Activated CD4-positive, alpha-beta T cell treated with anti-CD3 and anti-CD28 coated beads for 48 hours (primary cell): ENCODE measurements at places on chromosomes 3 and 15.

DNA sequence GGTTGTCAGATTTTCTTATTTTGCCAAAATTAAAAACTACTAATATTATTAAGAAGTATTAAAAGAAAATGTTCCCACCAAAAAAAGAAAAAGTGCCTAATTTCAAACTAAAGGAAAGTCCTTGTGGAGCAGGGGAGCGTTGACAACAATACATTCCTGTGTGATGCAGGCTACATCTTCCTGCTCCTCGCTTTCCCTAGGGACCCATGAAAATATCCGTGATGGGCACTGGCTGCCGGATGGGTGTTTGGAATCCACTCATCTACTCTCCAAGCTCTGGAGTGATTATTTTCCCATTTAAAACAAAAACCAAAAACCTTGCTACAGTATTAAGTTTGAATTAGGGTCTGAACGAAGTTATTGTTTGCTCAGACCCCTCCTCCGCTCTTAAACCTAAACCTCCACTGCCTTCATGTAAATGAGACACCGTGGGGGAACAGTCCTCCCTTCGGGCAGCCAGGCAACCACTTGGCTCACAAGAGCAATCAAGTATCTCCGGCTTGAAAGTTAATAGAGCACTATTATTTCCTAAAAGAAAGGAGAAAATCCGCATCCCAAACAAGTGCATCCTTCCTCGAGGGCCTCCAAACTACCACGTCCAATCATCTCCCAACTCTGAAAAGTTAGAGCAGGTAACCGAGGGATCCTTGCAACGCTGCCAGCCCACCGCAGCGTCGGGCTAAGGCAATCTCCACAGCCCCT lies 1.5 kb downstream of the ITGB5 start:
- DNase-seq, result no peak

DNA sequence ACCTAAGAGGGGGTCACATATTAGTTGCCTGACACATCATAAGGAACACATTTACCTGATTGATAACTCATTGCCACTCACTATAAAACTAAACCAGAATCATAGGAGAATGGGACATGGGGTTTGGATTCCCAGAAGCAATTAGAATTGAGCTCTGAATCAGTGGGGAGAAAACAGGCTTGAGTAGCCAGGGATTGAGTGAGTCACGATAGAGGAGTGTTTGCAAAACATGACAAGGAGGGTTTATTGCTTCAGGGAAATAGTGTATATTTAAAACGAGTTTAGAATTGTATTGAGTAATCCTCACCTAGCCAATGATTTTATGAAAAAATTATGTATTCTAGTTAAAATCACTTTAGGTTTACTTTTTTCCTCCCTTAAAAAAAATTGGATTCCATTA lies 101.1 kb upstream of the THRB start:
- no peak for DNase-seq

GRCh38 chr15:87959662-87960061 lies 296.9 kb downstream of the NTRK3 start:
- no peak for DNase-seq

DNA sequence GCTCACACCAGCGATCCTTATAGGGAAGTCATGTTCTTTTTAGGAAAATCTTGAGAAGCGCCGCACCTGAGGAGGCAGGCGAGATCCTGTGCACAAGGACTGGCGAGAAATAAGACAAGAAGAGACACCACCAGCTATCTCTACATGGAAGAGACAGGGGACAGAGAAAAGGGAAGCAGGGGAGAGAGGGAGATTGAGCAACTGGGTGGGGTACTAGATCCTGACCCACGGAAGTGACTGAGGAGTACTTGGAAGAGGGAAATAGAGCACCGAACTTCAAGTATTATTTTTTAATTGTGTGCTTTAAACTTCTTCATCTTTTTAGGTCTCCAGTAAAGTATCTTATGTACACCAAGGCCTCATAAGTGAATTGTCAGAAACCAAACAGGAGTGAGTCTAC lies 742.0 kb upstream of the LMCD1 start:
- DNase-seq, result no peak

DNA sequence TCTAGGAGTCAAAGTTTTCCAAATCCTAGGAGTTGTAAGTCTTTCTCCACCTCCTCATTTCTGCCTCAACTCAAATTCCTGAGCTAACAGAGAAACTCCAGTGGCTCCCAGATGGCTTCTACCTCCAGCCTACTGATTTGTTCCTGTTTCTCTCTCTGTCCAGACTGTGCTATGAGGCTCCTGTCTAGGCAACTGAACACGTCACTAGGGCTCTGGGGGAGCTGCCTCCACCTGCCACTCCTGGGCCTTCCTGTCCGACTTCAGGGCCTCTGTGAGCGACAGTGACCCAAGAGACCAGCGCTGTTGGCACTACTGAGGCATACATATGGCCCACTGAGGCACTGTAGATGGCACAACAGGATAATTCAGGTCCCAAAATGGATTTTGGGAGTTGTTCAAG lies 71.4 kb downstream of the EXOG start:
- DNase-seq, result no peak

DNA sequence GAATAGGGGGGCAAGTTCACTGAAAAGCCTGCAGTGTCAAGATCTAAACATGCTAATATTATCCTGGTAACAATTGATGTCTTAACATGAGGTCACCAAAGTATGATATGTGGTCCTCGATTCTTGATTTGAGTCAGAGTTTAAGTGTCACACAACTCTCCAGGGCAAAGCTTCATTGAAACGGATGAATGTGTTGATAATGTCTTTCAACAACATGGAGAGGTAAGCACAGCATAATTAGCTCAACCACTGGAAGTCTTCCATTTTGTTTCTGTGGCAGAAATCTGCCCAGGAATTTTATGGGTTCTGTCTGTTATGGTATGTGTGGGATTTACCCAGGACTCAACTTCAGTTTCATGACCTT lies 591.5 kb downstream of the ZNF385D start:
- DNase-seq, result no peak

GRCh38 chr3:196654006-196654734 lies 14.7 kb downstream of the NRROS start:
- DNase-seq, result no peak

GRCh38 chr3:72480366-72480765 lies 367.9 kb downstream of the SHQ1 start:
- DNase-seq, result no peak

GRCh38 chr3:191141728-191142127 lies 57.3 kb upstream of the OSTN start:
- no peak for DNase-seq

- DNase-seq, result no peak
Measured at GRCh38 chr3:27565201-27565852, 81.1 kb upstream of the SLC4A7 start.

DNA sequence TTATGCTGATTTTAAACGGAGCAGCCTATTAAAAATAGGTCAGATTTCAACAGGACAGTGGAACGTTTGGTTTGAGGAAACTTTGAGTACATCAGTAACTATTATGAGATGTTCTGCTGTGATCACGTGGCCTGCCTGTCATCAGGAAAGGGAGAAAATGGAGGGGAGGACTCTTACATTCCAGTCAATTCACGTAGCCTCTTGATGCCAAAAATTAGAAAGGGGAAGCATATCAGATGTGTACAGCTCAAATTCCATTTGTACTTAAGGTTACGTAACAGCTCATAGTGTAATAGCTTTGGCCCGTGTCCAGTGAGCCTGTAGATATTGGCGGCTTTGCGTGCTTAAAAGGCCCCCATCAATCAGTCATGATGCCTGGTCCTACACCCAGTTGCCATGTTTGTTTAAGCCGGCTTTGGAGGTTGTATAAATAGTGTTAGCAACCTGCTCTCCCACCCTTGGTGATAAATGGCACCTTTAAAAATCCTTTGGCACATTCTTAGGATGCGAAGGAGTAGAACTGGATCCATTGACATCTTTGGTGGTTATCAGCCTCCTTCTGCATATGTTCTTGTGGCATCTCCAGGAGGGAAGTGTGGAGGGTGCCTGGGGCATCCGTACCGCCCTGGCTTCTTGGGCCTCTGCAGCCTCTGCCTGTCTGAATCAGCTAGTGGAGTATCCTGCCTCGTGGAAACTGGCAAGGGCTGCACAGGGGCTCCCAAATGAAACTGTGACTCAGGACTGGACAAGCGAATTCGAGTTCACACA lies 163.9 kb downstream of the THSD4 start:
- no peak for DNase-seq

GRCh38 chr3:14834807-14835466 lies 16.2 kb downstream of the FGD5 start:
- no peak for DNase-seq

- DNase-seq, result no peak
Measured at GRCh38 chr15:79724804-79725203, 172.0 kb downstream of the MTHFS start.

- no peak for DNase-seq
Measured at GRCh38 chr3:50214824-50215223, 9.8 kb downstream of the SLC38A3 start.

- no peak for DNase-seq
Measured at GRCh38 chr3:63954182-63954581, 42.0 kb upstream of the SCAANT1 start.

DNA sequence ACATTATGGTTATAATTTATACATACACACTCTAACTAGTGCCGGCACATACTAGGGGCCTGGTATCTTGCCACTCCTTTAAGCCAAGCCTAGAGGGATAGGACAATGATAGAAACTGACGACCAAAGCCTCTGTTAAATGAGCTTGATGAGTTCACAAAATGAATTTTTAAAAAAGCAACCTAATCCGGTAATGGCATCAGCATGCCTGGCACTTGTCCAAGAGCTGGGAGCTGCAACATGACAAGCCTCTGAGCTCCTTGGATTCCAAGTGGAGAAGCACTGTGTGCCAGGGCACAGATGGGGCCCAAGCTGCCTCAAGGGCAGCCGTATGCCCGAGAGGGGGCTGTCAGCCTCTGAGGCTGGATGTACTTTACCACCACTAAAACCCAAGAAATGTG lies 9.7 kb downstream of the ETV5 start:
- no peak for DNase-seq

DNA sequence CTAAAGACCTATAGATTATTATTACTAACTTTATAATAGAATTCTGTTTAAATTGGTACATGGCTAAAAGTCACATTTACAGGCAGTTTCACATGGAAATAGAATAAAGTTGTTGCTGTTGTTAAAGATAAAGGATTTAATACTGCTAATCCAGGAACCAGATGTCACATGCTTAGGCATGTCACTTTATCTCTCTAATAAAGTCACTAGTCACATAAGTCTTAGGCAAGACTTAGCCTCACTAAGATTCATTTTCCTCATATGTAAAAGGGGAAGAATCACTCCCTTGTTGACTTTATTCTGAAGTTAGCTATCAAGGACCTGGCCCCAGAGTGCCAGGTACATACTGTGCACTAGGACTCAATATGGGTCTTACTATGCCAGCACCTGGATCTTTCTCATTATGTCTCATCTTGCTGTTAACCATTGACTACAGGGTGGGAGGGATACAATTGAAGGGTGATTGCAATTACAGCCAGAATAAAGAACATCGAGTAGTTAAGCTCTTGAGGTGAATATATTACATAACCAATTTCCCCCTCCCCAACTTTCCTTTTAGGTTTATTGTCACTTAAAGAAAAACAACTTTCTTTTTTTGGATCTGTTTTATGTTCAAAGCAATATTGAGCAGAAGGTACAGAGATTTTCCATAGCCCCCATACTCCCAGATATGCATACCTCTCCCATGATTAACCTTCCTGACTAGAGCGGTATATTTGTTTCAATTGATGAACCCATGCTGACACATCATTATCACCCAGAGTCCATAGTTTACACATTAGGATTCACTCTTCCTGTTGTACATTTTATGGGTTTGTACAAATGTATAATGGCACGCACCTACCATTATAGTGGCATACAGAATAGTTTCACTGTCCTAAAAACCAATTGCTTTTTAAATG lies 36.6 kb downstream of the LNP1 start:
- DNase-seq, result no peak

DNA sequence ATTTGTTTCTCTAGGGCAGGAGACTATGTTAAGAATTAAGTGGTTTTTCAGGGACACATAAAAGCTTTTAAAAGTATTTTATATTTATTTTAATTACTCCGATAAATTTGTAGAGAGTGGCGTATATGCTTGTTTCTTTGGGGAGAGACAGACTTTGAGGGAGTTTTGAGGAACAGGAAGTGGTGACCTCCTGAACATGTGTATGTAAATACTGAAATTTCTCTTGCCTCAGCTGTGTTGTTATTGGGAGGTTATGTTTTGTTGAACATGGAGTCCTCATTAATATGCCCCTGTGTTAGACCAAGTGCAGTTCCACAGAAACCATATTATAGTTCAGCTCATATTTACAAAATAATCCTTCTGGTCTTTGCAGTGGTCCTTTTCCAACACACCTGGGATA lies 41.8 kb upstream of the UTS2B start:
- DNase-seq, result no peak

DNA sequence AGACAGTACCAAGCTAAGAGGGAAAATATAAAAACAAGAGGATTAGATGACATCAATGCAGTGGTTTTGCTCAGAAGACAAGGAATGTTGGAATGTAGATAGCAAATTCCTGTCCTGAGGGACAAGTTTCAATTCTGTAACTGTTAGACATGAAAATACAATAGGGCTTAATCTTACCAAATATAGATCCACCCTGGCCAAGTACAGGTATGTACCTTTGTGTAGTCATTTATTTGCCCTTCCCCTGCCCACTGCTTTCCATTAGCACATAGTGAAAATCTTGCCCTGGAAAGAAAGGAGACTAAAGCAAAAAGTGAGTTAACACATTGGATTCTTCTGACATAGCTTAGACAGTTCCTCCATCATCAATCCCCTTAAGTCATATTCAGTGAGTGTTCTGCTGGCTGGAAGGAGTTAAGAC lies 389.0 kb upstream of the THBS1 start:
- no peak for DNase-seq

DNA sequence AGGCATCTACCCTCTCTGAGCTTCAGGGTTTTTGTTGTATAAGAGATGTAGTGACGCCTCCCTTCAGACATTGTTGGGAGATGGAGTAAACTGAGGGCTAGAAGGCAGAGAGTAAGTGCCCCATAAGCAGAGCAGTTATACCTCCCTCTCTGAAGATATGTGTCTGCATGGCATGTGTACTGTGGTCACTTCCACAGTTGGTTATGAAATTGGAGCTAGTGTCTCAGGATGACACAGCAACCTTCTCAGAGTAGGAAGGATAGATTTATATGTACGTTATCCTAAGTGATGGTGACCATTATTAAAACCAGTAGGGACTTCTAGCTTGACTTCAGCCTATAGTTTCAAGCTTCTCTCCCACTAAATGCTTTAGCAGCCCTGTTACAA lies 17.9 kb downstream of the PXK start:
- no peak for DNase-seq

DNA sequence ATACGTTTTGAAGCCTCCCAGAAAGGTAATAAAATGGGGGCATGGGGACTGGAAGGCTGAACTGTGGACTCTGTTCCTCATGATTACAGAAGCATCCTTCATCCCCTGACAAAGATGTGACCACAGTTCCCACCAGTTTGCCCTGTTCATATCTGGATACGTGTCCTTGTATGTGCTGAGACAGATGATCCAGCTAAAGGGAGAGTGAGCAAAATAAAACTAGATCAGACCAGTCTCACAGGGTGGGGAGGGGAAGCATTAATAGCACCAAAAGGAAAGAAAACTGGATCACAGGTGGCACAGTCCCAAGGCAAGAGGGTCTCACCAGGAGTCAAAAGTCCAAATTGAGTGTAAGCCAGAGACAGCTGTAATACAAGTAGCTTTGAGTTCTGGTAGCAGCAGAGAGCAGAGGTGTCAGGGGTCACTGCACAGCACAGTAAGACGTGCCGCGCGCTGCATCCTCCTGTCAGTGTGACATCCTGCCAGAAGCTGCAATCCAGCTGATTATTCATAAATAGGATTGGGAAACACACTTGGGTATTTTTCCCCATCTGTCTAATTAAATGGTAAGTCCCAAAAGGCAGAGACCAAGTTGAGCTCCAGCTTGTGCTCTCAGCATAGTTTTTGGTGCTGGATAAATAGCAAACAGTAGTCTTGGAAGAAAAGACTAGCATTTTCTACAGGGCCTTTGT lies 560.0 kb upstream of the CFAP20DC start:
- DNase-seq, result no peak
